Activated CD4-positive, alpha-beta T cell treated with anti-CD3 and anti-CD28 coated beads for 4 hours (primary cell): ENCODE measurements at places on chromosomes 7 and 10.

DNA sequence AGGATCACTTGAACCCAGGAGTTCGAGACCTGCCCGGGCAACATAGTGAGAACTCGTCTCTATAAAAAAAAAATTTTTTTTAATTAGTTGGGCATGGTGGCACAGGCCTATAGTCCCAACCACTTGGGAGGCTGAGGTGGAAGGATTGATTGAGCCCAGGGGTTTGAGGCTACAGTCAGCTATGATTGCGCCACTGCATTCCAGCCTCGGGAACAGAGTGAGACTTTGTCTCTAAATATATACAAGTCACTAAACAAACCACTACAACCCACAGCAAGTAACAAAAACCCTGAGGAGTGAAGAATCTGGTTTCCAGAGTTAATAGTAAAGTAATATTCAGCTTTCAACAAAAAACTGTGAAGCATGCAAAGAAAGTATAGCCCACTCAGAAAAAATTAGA lies 32.7 kb upstream of the HHEX start:
- DNase-seq = no peak

GRCh38 chr10:54094321-54094720 lies 706.7 kb downstream of the PCDH15 start:
- DNase-seq = no peak

DNA sequence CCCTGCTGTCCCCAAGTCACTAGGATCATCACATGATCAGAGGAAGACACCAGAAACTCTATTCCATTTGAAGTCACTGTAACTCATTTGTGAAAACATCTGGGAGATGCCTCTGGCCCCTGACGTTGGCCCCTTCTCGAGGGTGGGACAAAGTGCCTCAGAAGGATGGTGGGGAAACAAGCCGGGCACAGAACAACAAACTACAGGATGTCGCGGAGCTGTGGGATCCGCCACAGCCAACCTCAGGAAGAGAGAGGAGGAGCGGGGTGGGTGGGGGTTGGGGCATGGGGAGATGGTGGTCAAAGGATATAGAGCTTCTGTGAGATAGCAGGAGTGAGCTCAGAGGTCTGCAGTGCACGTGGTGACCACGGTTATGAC lies 265.6 kb upstream of the TCERG1L start:
- DNase-seq = no peak

DNA sequence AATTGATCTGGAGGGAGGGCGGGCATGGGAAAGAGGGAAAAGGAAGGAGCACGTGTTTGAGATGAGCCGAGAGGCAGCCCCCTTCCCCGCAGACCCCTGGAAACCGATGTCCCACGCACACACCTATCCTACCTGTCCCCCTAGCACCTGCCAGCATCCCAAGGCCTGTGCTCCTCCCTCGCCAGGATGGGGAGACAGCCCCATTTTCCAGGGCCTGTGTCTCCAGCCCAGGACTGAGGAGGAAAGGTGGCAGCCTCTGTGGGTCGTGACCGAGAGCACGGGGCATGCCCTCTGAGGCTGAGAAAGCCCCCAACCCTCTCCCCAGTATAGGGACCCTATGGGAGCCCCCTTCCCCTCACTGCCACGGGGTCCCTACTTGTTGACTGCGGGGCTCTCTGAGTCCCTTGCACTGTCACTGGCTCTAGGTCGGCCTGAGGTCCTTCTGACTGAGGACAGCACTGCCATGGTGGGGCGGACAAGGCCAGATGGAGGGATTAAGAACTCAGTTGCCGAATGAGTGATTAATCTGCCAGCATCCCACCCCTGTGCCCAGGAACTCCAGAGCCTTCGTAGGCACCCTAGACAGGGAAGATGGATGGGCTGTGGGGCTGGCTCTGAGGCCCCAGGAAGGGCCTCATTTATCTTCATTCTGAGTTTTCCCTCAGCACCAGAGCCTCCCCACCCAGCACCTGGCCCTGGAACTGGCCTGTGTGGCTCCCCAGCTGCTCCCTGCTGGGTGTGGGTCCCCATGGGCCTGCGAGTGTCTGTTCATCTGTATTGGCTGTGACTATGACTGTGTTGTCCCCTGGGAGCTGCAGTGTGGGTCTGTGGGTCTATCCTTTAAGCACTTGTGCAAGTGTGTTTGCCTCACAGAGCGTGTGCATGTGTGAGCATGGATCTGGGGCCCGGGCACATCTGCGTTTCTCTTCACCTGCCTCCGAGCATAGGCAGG lies 26.0 kb downstream of the CRHR2 start:
- DNase-seq = no peak

- no peak for DNase-seq
Measured at GRCh38 chr10:118408181-118408580, 66.1 kb upstream of the FAM204A start.

GRCh38 chr7:19470031-19470430 lies 238.8 kb downstream of the POLR1F start:
- no peak for DNase-seq

GRCh38 chr7:105473163-105473562 lies 48.9 kb downstream of the PUS7 start:
- no peak for DNase-seq

GRCh38 chr7:69685293-69685631 lies 87.0 kb downstream of the AUTS2 start:
- no peak for DNase-seq

DNA sequence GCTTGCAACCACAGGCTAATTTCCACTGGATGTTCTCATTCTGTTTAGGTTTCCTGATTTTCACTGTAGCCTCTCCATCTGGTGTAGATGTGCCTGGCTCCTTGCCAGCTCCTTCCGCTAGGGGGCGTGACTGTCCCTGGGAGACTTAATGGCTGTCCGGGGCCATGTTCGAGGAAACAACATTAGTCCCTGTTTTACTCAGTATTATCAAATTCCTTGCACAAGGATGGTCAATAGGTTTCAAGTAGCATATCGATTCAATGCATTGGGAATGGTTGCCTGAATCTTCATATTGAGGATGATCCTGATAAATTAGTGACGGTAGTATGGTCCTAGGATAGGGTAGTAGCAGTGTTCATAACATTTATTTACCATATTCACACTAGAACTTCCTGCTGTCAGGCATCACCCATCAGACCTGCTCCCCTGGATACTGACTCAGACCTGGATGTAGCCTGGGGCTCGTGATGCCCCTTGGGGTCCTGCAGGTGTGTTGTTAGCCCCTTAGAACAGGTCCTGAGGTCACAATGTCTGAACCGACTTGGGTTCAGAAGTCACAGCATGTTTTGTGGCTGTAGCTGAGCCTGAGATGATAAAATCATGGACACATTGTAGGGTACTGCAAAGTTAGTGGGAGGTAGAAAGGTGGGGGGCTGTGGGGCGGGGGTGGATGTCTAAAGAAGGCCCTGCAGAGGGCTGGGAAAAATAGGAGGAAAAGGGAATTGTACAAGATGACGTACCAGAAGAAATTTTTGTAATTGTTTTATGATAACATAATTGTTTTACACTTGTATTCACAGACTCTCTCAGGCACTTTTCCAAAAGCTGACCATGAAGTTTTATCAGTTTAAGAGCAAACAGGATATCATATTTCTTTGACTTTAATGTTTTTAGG lies 8.9 kb upstream of the EXOC6 start:
- peak; percentile 34 for DNase-seq

DNA sequence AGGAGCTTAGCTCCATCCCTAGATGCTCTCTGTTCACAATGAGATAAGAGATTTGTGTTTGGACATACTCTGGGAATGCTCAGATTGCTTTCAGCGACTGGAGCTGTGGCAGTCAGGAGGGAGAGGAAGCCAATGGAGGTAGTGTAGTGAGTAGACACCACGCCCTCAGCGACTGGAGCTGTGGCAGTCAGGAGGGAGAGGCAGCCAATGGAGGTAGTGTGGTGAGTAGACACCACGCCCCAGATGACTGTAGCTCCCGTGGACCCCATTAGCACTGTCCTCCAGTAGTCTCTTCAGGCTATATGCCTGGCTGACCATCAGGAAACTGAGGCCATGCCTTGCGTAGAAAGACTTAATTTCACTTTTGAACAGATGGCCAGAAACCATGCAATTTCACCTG lies 1033.8 kb downstream of the NRG3 start:
- DNase-seq = no peak

GRCh38 chr7:91137788-91138368 lies 126.4 kb upstream of the FZD1 start:
- no peak for DNase-seq

GRCh38 chr10:126059076-126059826 lies 162.9 kb downstream of the FANK1 start:
- no peak for DNase-seq

- no peak for DNase-seq
Measured at GRCh38 chr7:88637795-88638194, 121.7 kb upstream of the ZNF804B start.

- no peak for DNase-seq
Measured at GRCh38 chr7:104956753-104957450, 57.1 kb upstream of the KMT2E start.

DNA sequence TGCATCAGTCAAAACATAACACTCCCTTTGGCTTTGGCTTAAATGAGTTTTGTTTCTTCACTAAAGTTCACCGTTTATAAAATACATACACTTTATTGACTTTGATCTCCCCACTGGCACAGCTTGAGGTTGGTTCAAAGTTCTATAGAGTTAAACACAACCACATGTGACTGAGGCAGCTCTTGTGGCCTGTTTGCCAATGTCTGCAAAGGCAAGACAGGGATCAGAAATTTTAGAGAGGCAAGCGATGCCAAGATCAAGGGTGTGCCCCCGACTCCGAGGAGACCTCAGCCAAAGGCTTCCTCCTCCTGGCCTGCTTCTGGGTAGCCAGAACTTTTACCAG lies 129.8 kb upstream of the JCAD start:
- no peak for DNase-seq

- no peak for DNase-seq
Measured at GRCh38 chr10:4121502-4122380, 336.7 kb upstream of the KLF6 start.

- DNase-seq = no peak
Measured at GRCh38 chr10:108352771-108353170, 1188.3 kb upstream of the SORCS1 start.

DNA sequence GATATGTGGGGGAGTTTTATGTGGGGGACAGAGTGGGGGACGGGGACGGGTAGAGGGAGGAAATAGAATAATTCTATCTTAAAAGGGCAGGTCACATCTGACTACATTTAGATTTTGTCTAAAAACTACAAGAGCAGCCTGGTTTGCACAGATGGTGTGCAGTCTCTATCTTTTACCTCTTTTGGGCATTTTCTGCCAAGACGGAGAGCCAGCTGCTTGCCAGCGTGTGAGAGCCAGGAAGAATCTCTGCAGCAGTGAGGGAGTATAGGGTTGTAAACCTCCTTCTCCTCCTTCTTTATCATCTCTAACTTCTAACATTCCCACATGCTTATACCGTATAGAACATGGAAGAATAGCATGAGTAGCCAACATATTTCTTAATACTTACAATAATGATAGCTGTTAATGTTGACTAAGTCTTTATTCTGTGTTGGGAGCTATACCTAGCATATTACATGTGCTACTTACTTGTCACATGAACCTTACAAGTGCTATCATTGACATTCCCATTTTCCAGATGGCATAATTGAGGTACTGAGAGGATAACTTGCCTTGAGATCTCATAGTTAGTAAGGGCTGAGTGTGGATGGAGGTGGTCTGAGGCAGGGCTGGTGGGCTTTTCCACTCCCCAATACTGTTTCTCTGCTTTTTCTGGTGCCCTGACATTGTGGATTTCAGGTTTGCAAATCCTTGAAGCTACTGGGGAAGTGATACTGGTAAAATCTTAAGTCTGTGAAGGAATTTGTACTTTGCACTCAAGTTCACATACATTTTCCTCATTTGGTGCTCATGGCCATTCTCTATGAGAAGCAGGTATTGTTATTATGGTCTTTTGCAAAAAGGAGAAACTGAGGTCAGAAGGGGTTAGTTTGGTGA lies 1.1 kb downstream of the ENTPD1 start:
- no peak for DNase-seq

- no peak for DNase-seq
Measured at GRCh38 chr7:67777119-67777518, 780.5 kb downstream of the TYW1 start.

DNA sequence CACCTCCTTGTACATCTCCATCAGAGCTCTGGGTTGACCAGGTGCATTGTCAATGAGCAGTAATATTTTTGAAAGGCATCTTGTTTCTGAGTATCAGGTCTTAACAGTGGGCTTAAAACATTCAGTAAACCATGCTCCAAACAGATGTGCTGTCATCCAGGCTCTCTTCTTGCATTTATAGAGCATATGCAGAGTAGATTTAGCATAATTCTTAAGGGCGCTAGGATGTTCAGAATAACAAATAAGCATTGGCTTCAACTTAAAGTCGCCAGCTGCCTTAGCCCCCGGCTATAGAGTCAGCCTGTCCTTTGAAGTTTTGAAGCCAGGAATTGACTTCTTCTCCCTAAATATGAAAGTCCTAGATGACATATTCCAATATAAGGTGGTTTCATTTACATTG lies 130.5 kb upstream of the INSYN2A start:
- no peak for DNase-seq

DNA sequence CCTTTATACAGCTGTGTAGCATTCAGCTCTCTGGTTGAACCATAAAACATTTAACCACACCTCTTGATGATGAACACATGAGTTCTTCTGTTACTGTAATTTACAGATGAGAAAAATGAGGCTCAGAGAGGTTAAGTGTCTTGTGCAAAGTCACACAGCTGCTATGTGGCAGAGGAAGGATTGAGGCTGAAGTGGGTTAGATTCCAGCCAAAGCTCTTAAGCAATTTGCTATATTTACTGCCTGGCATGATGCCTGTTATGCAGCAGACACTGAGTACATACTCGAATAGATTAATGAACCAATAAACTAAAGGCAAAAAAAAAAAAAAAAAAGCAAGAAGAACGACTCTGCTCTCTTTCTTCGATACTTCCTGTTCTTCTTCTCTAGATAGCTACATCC lies 35.7 kb downstream of the GFRA1 start:
- DNase-seq = no peak

- DNase-seq = no peak
Measured at GRCh38 chr10:113720386-113720785, 31.1 kb upstream of the PLEKHS1 start.

- DNase-seq = no peak
Measured at GRCh38 chr7:131425992-131426391, 98.3 kb downstream of the MKLN1 start.

- DNase-seq = no peak
Measured at GRCh38 chr7:100099452-100099851, 1.7 kb downstream of the MCM7 start.

GRCh38 chr10:88850712-88851111 lies 932 bp downstream of the ANKRD22 start:
- no peak for DNase-seq

DNA sequence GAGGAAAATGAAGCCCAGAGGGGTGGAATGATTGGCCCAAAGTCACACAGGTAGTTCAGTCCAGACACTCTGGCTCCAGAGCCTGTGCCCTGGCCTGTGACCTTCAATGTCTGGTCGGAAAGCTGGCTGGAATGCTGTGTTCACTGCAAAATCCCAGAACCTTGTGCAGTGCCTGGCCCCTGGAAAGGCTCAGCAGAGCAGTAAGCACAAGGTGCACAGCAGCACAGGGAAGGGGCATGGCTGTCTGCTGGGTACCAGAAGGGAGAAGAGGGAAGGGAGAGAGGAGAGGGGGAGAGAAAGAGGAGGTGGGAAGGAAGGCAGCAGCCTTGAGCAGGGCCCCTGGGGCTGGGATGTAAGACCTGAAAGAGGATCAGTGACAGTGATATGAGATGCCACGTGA lies 28.4 kb upstream of the C10orf71 start:
- DNase-seq = no peak

- no peak for DNase-seq
Measured at GRCh38 chr10:71999360-72000072, 35.3 kb downstream of the CHST3 start.

- no peak for DNase-seq
Measured at GRCh38 chr7:2437136-2437535, 33.7 kb downstream of the CHST12 start.

GRCh38 chr7:1103789-1104515 lies 16.0 kb downstream of the GPER1 start:
- no peak for DNase-seq

GRCh38 chr10:79904671-79905321 lies 44.1 kb downstream of the SFTPD start:
- DNase-seq = peak; percentile 17
